ENCODE measurements at places on chromosomes 7 and 10.

GRCh38 chr7:131007439-131008330 is 273.7 kb upstream of the KLF14 start:
- DNase-seq: peak; percentile 82

DNA sequence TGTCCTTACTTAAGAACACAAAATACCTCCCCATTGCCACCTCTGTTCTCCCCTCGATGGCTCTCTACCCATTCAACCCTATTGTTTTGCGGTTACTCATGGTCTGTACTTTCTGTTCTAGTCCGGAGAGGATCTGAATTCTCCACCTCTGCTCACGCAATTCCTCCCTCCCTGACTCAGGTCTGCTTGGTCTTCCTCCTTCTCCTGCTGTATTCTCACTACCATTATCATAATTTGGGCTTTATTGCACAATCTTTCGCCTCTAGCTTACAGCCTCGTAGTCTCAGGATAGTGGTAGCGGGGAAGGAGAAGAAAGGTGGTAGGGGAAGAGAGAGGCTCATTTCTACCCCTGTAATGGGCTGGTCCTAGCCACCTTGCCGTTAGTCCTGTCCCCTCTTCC is 35.4 kb upstream of the FAM180A start:
- DNase-seq: no peak

DNA sequence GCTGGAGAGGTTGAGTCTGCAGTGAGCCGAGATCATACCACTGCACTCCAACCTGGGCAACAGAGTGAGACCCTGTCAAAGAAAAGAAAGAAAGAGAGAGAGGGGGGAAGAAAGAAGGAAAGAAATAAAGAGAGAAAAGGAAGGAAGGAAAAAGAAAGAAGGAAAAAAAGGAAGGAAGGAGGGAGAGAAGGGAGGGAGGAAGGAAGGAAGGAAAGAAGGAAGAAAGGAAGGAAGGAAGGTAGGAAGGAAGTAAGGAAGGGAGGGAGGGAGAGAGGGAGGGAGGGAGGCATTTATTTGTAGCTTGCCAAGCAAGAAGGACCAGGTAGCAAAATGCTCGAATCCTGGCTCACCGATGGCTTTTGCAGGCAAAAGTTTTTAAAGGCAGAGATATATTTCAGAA is 74.5 kb upstream of the BAIAP2L1 start:
- no peak for DNase-seq

GRCh38 chr10:101134299-101135127 is 3.4 kb downstream of the TLX1 start:
- DNase-seq: no peak

DNA sequence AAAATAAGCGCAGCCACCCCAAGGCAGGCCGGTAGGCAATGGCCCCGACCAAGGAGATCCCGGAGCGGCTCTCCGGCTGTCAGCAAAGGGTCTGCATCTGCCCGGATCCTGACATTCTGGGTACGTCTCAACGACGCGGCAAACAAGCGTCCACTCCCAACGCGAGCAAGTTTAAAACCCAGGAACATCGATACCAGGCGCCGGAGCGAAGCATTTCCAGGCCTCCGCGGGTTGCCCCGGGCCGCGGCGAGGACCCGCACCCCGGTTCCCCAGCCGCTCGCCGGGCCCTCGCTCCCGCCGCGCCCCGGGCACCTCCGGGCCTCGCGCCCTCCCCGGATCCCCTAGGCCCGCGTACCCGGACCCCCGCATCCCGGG is 453 bp downstream of the URGCP start:
- peak; percentile 15 for DNase-seq

DNA sequence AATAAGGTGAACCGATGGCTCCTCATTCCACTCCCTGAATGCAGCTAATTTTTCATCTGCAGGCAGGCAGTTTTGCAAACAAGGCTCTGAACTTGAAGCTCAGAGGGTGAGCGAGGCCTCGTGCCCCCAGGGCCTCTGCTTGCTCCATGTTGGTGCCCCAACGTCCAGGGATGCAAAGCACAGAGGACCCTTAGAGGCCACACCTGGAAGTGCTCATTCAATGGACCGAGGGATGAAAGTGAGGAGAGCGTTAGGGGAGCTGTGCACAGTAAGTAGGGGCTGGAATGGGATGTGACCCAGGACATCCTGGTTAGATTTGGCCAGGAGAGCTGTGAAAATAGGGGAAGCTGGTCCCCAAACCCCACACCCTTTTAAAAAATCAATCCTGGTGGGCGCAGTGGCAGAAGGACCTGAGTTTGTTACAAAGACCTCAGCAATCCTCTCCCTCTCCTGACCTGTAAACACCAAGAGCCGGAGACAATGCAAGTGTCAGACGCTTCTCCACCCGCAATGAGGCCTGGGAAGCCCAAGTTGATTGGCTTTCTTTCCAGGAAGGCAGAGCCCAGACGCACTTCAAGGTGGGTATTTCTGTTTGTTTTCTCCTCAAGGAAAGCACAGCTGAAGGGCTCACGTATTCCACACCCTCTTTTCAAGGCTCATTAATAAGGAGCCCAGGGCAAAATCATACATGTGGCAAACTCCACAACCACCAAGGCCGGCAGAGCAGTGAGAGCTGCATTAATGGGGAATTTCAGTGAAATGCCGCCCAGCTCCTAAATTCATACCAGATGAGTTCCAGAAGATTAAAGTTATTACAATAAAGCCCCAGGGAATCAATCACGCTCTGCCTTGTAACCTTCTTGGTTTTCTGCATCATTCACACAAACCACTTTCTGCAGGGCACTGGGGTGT is 14.1 kb upstream of the CXCL12 start:
- DNase-seq: no peak

DNA sequence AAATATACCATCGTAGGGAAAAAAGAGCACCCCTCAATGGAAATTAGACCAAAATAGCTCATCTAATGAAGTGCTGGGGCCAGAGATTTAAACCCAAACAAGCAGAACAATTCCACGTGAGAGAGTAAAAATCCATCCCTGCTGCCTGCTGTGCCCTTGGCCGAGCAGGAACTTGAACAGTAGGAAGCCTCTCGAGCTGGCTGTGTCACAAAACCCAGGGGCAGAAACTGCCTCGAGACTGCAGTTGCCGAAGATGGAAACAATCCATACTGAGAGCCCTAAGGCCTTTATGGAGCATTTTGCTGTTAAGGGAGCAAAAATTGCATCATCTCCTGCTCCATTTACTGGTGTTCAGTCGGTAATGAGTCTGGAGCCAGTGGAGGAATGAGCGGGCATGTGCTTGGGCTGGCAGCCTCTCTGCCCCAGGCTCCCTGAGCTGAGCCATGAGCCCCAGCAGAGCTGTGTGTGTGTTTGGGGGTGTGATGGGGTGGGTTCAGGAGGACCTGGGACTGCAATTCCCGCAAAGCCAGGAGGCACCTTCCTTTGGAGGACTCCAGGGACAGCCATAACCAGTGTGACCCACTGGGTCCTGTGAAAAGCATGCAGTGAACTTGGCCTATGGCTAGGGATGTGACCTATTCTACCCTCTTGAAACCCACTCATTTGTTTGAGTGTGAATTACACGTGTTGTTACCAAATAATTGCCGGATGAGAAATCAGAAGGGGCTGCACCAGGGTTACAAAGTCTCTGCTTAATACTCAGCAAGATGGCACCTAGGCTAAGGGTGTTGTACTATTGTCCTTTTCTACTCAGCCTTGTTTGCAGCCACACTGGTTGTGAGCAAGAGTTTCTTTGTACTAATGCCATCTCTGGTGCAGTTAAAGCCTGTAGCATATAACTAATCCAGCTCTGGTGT is 58.3 kb downstream of the CDHR3 start:
- no peak for DNase-seq

DNA sequence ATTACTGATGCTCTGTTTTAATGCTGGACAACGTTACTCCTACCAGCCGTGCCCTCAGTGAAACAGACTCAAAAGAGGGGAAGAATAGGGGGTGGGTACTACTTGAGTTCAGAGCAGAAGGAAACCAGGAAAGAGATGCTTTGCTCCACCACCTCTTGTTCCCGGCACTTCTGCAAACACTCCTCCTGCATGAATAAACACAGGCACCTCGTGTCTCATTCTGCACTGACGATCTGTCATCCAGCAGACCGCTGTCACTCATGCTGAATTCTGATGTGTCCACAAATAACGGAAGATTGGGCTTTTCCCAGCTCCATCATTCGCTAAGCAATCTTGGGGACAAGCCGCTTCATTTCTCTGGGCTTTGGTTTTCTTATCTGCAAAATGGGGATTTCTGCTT is 26.7 kb downstream of the YWHAG start:
- no peak for DNase-seq

- no peak for DNase-seq
Measured at GRCh38 chr10:100470367-100470766, 7.6 kb downstream of the WNT8B start.

DNA sequence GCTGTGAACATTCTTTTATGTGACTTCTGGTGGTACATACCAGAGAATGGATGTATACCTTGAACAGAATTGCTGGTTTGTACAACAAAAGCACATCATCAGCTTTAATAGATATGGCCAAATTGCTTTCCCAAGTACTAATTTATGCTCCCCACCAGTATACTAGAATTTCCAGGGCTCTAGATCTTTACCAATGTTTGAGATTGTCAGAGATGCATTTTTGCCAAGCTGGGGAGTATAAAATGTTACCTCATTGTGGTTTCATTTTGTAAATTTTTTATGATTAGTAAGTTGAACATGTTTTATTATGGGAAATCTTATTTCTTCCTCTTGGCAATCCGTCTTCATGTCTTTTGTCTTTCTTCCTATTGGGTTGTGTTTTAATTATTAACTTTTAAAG is 179.9 kb upstream of the TMEM106B start:
- DNase-seq: no peak

DNA sequence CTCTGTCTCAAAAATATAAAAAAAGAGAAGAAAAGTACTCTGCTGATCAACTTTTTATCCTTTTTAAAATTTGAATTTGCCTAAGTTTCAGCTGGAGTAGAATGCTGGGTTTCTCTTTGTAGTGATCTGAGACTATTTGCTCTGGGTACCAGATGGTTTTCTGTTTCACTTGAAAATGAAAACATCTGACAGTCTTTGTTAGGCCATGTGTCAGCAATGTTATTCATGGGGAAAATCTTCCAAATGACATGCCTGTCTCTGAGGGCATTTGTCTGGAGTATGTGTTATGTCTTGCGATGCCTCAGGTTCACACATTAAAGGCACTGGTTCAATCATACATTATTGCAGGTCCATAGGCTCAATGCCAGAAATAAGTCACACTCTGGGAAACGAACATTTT is 175.3 kb upstream of the TMEM229A start:
- no peak for DNase-seq

DNA sequence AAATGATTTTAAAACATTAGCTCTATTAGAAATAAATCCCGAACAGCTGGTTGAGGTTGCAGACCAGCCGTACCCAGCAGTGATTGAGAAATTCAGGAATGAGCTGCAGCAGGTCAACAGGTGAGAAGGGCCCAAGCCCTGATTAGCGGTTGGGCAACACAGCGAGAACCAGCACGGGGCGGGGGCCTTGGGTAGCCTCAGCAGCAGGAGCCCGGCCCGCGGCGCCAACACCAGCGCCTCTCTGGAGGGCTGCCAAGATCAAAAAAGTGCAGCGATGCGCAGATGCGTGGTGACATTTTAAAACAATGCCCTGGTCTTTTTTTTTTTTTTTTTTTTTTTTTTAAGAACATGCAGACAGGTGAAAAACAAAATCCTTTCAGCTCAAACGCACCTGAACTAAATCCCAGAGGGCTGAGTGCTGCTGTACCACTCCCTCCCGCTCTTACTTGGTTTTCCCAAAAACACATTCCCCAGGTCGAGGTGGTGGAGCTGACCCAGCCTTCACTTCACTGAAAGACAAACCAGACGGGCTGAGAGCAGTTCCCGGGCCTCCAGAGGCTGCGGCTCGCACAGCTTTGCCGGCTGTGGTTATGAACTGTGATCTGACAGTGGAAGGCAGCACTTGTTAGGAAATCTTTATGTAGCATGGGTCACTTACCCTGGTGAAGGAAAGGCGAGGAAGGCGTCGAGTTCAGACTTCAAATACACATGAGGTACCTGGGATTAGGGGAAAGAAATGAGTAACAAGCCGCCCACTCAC is 579.4 kb downstream of the SDK1 start:
- DNase-seq: no peak

DNA sequence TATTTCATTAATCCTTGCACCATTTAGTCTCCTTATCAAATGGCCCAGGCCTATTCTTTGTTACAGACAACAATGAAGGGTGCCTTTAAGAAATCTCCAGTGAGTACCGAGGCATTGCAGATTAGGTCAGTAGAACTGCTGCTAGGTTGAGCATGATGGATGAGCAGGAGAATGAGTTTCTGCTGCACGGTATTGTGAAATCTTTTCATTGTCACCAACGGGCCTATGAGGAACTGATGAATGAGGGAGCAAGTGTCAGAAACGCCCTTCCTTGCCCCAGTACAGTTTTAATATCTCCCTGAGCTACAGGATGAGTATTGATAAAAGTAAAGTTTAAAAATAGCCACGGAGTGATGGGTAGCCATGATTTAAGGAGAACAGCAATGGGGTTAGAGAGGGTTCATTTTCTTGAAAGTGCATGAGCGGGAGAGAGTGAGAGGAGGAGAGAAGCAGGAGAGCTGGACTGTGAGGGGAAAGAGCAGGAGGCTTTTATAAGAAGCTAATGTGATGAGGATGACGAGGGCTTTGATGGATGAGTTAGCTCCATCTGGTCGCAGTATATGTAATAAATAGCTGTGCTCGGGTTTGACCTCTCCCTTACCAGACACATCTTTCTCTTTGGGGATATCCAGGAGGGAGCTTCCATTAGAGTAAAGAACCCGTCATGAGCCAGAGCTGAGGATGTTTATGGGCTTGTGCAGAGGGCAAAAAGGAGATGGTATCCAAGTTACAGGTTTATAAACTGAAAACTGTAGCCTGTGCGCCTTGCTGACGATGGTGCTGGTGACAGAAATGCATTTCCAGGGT is 526.1 kb downstream of the LRMDA start:
- no peak for DNase-seq

DNA sequence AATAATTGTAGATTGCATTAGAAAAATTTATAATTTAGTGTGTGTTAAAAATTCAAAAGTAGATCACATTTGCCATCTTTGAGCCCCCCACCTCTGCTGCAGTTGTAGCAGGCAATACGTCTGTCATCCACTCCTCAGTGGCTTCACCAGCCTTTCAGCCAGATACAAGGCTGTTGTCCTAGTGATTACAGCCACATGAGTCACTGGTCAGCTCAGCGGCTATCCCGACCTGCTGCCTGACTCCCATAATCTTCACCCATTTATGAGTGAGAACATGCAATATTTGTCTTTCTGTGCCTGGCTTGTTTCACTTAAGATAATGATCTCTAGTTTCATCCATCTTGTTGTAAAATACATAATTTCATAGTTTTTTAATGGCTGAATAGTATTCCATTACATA is 9.2 kb downstream of the OR2A5 start:
- DNase-seq: no peak
